Fibroblast of skin of back (primary cell): ENCODE measurements at places on chromosomes 4 and X.
A peak's percentile ranks its signal among the peaks of the same experiment; 100 is the strongest.

DNA sequence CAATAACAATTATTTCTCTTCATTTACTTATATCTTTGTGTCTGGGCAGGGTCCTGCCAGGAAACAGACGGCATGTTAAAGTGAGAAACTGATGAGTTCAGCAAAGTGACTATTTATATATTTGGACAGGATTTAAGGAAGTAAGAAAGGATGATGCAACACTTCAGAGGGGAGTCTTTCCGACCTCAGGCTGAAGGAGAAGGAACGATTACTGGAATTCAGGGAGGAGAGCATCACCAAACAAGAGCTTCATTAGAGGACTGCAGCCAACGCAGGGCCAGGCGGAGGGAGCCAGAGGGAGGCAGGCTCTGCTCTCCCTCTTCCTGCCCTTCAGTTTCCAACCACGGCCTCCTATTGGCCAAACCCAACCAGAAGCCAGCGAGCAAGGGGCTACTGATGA is 1.5 kb upstream of the TLR7 start:
- DNase-seq: no peak

- peak; percentile 70 for DNase-seq
Measured at GRCh38 chrX:69919749-69920148, 130.0 kb downstream of the AWAT2 start.

DNA sequence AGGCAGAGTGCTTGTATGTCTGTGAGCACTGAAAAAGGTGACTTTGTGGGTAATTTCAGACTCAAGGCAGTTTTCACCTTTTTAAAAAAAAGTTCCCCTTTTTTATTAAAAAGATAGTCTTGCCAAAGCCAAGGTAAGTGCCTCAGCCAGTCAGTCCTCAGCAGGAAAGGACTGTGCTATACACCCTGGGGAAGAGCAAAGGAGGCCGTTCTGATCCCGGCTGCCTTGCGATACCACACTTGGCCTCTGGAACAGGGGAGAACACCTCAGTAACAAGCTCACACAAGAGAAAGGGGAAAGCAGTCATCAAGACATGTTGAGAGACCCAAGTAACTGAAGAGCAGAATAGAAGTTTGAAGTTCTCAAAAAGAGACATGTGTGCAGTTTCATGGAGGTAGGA is 541.7 kb downstream of the BCOR start:
- no peak for DNase-seq

DNA sequence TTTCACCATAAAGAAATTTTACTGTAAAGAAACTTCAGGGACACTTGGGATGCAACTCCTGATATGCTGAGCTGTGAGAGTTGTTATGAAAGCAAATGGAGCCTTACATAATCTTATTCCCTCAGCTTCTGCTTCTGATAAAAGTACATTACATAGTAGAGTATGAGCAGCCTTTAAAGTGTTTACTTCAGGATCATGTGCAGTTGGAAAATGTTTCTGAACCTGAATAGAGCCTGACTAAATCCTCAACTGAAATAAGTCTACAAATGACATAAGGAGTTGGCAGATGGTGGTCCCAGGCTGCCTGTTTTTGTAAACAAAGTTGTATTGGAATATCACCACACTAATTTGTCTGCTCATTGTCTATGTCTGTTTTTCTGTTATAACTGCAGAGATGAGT is 19.3 kb downstream of the RASSF6 start:
- DNase-seq: no peak

DNA sequence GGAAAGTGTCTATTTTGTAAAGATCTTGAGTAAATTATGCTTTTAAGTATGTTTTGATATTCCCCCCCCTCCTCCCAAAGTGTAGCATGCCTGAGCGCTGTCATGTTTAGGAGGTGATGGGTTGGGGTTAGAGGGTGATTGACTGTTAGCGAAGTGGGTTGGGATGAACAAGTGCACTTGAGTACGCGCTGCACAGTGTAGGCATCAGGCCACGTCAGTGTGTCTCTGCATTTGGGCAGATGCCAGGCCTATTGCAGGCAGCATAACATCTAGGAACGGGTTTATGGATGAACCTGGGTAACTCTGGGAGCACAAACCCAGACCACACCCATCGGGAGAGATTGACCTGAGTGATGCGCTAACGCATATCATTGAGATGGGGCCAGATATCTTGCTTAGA is 111.2 kb downstream of the TBL1X start:
- DNase-seq: no peak

DNA sequence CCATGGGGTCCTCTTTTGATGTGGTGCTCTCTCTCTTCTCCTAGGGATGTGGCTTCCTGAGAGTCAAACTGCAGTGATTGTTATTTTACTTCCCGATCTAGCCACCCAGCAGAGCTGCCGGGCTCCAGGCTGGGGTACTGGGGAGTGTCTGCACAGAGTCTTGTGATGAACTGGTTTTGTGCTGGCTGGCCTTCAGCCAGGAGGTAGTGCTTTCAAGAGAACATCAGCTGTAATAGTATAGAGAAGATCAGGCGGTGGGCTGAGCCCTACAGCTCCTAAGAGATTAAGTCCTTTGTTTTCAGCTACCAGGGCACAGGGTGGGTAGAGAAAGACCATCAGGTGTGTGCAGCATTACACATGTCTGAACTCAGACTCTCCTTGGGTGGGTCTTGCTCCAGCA is 59.0 kb upstream of the AGTR2 start:
- no peak for DNase-seq

- no peak for DNase-seq
Measured at GRCh38 chr4:42510225-42510624, 112.9 kb downstream of the SHISA3 start.

DNA sequence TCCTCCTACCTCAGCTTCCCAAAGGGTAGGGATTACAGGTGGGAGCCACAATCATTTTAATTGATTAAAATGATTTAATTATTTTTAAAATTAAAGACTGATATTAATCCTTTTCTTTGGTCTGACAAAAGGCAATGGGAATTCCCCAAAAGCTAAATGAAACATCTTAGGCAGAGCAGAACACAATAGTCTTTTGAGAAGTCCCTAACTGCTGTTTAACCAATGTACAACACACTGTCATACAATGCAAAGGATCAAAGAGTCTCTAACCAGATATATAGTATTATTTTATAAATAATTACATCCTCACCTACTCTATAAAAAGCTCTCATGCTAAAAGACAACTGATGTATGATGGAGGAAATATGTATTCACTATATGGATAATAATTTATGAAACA is 47.0 kb downstream of the THAP9 start:
- DNase-seq: no peak

DNA sequence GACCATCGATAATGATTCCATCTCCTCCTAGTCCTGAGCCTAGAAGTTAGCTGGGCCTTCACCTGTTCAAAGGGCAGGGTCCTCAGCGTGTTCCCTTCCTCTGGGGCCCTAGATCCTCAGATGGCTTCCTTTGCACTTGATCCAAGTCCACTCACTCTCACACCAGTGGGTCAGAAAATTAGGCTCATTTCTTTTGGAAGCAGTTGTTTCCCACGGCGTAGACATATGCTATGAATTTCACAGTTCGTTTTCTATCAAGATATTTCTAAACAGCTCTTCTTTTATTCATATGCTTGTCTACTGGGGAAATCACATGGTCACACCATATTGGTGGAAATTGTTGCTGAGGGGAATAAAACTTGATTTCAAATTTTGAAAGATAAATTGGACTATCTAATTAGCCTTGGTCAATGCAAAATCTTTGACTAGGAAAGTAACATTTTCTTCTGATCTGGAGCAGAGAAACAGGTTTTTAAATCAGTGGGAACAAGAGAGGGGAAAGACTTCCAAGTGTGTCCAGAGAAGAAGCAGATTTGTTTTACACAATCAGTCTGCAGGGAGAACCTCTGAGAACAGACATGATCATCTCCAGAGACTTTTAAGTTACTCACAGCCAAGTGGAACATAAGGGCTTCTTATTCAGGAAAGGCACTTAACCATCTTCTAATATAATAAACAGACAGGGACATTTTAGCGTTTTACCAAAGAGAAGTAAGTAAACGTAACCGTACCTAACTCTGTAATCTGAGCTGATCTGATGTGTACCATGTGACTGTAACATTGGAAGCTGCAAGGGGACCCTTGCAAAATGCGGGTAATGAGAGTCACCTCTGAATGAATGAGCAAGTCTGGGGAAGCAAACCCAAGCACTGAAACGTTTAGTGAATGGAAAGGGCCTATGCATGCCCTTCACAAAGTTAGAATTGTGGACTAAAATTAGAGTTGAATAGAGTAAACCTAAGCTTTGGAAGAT is 455.7 kb upstream of the FAT1 start:
- DNase-seq: no peak

- peak; percentile 2 for DNase-seq
Measured at GRCh38 chrX:132491191-132491590, 2.4 kb upstream of the MBNL3 start.

- no peak for DNase-seq
Measured at GRCh38 chr4:158201876-158202275, 8.4 kb upstream of the TMEM144 start.

DNA sequence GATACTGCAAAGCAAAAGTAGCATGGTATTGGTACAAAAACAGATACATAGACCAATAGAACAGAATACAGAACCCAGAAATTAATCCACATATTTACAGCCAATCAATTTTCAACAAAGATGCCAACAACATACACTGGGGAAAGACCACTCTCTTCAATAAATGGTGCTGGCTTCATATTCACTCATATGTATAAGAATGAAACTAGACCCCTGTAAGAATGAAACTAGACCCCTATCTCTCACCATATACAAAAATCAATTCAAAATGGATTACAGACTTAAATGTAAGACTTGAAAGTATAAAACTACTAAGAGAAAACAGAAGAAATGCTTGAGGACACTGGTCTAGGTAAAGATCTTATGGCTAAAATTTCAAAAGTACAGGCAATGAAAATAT is 19.3 kb downstream of the TLR6 start:
- no peak for DNase-seq

DNA sequence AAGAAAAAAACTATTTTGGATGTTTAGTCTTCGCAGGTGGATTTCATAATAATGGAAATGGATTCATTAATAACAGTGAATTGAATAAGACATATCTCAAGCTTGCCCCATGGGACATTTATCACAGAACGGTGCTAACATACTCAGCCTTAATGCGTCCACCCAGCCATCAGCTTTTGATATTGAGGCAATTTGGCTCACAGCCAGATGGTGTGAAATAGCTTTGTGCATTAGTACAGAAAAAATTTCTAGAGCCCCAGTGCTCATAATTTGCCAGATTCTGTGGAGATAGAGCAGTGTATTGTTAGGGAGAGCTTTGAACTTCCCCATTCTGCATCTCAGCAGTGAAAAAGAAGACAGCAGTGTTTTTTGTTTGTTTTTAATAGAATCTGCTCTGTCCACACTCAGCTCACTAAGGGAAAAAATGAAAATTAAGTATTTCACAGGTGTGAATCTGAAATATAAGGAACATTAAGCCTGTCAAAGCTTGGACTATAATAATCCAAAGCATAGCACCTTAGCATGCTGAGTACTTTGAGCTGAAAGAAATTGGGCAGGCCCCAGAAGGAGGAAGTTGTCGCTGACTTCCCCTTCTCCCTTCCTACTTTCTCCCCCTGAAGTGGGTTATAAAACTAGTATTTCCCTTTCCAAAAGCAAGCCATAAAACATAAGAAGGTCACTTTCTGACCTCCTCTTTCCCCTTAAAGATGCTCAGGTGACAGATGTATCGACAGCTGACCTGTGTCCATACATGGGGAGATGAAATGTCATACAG is 295.8 kb downstream of the MAGEB5 start:
- no peak for DNase-seq

- no peak for DNase-seq
Measured at GRCh38 chr4:16417198-16417597, 190.9 kb upstream of the TAPT1 start.

DNA sequence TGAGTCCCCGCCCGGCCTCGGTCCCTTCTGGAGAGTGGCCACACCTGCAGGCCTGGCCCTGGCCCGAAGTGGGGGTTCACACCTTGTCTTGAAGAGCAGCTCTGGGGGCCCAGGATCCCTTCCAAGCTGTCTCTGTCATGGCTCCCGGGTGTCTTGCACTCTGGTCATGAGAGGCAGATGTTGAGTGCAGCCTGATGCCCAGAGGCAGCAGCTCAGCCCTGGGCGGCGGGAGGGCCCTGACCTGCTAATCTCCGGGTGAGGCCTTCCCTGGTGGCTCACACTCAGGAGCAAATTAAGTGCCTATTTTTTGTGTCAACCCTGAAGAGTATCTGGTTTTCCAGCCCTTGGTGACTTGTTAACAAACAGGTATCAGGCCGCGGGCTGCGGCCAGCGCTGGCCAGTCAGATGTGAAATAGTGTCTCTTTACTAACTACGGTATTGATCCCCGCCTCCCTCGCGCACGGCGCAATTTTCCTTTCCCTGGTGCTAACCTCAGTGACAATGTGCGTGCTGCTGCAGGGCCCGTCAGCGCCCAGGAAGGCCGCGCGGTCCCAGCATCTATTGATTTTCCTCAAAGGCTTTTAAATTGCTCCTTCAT is 24.2 kb downstream of the NKX1-1 start:
- no peak for DNase-seq

DNA sequence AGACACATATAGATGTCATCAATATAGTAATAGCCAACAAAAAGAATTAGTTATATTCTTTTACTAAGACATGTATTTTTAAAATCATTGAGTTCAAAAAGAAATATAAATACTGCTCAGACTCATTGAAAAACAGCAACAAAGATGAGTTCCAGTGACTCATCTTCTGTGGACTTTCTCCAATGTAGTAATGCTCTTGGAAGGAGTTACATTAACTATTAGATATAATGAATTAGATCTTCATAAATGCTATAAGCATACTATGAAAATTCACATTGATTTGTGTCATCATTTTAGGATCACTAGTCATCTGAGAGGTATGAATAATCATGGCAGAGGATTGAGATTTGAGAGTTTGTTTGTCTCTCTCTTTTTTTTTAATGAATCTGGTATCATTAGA is 547.8 kb upstream of the PCDH7 start:
- DNase-seq: no peak

- no peak for DNase-seq
Measured at GRCh38 chr4:182923796-182924340, 6.7 kb upstream of the DCTD start.

- DNase-seq: no peak
Measured at GRCh38 chr4:5081441-5081999, 30.2 kb downstream of the STK32B start.

DNA sequence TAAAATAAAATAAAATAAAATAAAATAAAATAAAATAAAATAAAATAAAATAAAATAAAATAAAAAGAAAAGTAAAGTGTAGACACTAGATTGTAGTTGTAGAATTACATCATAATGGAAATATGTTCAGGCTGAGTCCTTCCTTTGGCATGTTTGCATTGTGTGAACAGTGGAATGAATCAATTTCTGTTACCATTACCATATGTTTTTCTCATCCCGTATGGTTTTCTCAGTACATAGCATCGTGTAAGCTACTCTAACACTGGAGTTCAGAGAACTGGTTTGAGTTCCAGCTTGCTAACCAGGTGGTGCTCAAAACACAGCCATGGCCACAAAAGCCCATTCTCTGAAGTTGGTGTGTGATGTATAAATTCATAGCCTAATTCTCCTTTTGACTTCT is 45.9 kb downstream of the USP11 start:
- DNase-seq: peak; percentile 81

DNA sequence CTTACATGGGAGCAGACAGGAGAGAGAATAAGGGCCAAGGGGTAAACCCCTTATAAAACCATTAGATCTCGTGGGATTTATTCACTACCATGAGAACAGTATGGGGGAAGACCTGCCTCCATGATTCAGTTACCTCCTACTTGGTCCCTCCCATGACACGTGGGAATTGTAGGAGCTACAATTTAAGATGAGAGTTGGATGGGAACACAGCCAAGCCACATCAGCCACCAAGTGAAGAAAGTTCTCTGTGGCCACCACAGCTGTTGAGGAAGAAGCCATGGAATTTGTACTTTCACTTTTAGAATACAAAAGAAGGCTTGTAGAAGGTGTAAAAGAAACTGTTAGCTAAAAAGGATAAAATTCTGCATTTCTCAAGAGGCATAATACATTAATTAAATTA is 67.0 kb upstream of the CXorf51A start:
- DNase-seq: no peak
